ENCODE measurements at places on chromosomes 12 and 14.

DNA sequence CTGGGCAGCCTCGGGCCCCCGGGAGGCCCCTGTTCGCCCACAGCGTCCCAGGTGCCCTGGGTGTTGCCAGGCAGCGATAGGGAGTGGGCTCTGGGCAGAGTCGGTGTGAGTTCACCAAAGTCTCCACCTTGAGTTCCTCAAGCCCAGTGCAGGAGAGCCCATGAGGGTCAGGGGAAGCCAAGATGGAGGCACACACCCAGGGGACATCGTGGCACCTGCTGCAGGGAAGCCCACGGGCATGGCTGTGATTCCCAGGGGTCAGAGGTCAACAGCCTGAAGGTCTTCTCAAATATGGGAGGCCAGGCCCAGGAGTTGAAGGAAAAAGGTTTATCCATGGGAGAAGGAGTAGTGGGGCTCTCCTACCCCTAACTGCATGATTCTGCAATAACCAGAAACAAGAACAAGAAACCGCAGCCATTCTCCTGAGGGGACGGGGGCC lies 148.8 kb downstream of the ADGRD1 start:
- no peak for DNase-seq

- no peak for DNase-seq
These were observed 787 bp downstream of the HECTD4 start for GRCh38 chr12:112381406-112381882.

DNA sequence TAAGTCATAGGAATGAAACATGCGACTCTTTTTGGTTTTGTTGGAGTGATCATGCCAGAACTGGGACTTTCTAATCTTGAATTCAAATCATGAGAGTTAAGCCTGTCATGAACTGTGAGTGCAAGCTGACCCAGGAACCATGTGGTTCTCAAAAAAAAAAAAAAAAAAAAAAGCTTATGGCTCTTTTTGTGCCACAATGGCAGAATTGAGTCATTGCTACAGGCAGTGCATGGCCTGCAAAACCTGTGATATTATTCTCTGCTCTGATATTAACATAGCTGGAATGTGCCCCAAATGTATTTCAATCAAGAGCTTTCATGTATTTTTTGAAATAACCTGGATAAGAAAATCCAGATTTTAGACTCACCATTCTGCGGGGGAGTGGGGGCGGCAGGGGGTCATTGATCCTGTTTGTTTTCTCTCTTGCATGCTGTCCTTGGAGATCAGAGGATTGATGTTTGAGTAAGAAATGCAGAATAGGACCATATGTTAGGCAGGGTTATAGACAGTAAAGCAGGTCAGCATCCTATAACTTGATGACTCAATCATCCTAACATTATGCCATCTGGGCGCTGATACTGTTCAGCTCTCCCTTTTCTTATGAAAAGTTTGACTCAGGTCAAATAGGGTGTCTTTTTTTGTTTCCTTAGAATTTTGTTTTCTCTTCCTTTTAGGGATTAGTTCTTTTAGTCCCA lies 797.4 kb downstream of the DIO2 start:
- DNase-seq = no peak

- DNase-seq = no peak
These were observed 14.3 kb downstream of the RASSF8 start for GRCh38 chr12:25972783-25973182.

GRCh38 chr12:45557016-45557415 lies 172.5 kb upstream of the ARID2 start:
- no peak for DNase-seq

Data from activated CD4-positive, alpha-beta T cell treated with anti-CD3 and anti-CD28 coated beads, Interleukin-2, amount 50 U/mL, for 4 hours (primary cell).